ENCODE measurements at places on chromosomes 7 and 10.

- no peak for DNase-seq
Observed at GRCh38 chr7:15845461-15845860, 159.0 kb upstream of the MEOX2 start.

GRCh38 chr7:117750612-117751563 lies 122.4 kb downstream of the CTTNBP2 start:
- DNase-seq = peak; percentile 36

GRCh38 chr10:125933693-125934092 lies 37.3 kb downstream of the FANK1 start:
- no peak for DNase-seq

- peak; percentile 70 for DNase-seq
Observed at GRCh38 chr10:50224330-50224952, 26.9 kb downstream of the ASAH2 start.

- no peak for DNase-seq
Observed at GRCh38 chr7:99505324-99505662, 831 bp downstream of the ZKSCAN5 start.

DNA sequence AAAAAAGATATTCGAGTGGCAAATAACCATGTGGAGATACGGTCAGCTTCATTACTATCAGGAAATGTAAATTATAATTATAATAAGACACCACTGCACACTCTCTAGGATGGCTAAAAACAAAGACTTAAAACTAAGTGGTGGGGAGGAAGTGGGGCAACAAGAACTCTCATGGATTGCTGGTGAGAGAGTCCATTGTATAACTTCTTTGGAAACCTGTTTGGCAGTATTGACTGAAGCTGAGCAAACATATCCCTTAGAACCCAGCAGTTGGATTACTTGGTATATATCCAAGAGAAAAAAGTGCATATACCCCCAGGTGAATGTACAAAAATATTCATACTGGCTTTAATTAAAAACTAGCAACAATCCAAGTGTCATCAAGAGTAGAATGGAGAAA lies 133.7 kb upstream of the CTBP2 start:
- DNase-seq = no peak

DNA sequence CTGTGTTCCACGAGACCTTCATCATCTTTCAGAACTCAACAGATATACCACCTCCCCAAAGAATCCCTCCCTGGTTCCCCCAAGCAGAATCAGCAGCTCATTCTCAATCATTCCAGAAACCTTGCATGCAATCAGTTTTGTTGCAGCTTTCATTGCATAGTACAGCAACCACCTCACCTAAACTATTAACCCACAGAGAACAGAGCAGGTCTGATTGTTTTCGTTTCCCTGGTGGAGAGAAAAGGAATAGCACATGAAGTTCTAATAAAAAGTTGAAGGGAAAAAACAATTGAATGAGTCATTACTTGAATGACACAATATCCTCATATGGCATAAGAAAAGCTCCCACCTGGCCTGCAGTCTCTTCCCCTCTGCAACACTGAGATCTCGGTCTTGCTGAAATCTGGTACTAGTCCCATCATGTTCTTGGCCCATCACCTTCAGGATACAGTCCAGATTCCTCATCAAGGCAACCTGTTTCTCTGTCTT lies 147.1 kb upstream of the GDF10 start:
- no peak for DNase-seq

DNA sequence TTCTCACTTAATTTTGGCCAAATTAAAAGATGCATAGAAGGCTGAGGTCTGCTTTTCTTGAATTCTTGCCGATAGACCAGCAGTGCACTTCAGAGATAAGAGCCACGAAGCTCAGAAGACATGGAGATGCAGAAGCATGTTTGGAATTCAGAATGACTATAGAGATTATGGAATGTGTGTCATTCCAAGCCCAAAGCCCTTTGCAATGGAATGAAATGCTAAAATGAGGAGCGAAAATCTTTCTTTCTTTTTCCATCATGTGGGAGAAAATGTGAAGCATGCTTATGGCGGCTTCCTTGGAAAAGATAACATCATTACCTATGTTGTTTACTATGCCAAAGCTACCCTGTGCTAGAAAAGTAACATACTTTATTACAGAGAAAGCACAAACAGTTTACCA lies 257.0 kb upstream of the RNF32 start:
- DNase-seq = no peak

DNA sequence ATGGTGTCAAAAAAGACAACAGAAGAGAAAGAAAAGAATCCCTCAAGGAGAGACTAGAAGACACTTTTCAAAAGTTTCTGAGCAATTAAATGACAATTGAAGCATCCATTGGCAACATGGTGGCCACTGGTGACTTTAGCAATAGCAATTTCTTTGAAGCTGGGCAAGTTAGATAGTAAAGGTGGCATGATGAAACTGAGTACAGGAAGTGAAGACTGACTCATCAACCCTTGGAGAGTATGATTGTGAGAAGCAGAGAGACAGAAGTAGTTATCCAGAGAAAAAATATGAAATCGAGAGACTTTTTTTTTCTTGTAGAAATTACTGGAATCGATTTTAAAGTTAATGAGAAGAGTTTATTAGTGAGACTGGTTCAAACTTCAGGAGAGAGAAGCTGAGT lies 52.5 kb downstream of the DGKB start:
- DNase-seq = no peak

DNA sequence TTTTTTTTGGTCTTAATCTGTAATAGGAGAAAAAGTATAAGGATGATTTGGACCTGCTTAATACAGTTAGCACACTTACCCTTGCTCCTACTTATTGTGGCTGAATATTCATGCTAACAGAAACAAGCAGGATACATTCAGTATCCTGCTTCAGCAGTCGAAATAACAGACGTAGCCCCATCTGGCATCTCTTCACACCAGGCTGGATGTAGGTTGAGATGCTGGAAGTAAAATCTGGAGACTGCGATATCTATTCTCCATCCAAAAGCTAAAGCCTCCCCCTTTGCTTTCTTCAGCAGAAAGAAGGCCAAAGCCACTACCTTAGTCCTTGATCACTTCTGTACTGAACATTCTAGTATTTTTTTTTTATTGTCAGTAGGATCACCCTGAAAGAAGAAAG lies 537.4 kb downstream of the AUTS2 start:
- DNase-seq = no peak

DNA sequence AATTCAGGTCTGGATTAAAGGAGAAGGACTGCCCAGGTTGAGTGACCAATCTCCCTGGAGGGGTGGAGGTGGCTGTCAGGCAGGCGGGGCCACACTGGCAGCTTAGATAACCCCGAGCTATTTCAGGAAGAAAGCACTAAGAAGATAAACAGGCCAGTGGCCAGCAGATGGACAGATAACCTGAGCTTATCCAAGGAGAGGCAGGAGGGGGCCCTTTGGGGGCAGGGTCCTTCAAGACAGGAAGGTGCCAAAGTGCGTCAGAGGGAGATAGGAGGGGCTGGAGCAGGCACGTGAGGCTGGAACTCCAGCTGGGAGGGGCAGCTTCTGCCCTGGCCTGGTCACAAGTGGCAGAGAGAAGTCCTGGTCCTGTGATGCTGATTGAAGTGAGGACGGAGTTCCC lies 29.8 kb upstream of the PODXL start:
- DNase-seq = peak; percentile 79

DNA sequence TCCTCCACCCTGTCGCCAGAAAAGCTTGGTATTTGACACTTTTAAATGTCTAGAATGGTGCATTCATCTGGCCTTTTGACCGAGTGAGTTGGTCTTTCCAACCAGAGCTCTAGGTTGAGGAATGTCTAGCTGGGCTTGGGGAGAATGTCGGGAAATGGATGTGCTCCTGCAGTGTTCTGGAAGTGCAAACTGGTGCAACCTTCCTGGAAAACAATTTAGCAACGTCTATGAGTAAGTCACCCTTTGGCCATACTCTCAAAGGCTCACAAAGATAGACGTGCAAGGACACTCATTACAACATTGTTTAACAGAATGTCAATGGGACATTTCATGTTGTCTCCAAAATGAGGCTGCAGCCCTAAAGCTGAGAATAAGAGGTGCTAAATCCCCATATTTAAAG lies 12.2 kb upstream of the NMT2 start:
- no peak for DNase-seq

GRCh38 chr7:20385126-20385525 lies 54.4 kb downstream of the ITGB8 start:
- DNase-seq = no peak

DNA sequence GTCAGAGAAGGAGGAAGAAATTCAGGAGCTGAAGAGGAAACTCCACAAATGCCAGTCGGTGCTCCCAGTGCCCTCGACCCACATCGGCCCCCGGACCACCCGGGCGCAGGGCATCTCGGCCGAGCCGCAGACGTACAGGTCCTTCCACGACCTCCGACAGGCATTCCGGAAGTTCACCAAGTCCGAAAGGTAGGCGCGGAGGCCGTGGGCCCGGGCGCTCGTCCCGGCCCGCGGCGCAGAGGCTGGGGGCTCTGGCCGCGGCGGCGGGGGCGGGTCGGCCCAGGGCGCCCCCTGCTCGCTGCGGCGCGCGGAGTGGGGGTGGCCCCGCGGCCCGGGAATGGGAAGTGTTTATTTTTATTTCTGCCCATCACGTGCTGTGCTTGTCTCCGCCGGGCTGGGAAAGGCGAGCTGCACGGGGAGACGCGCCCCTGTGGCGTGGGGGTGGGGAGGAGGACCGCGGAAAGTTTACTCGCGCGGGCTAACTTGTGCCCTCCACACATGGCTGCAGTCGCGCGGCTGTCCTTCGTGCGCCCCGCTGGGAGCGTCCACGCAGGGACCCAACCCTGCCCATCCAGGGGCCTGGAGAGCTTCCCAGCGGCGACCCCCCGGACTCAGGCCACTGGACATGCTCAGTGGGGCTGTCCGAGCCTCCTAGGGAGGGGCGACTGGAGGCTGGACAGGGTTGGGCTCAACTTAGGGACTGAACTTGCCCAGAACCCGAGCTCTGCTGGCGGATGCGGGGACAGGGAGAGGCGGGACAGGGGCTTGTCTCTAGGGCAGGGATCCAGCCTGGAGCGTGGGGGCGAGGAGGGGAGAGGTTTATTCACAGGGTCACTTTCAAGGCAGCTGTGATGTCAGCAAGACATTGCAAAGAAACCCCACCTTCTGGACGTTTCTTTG lies 82.6 kb upstream of the PRKG1 start:
- no peak for DNase-seq

DNA sequence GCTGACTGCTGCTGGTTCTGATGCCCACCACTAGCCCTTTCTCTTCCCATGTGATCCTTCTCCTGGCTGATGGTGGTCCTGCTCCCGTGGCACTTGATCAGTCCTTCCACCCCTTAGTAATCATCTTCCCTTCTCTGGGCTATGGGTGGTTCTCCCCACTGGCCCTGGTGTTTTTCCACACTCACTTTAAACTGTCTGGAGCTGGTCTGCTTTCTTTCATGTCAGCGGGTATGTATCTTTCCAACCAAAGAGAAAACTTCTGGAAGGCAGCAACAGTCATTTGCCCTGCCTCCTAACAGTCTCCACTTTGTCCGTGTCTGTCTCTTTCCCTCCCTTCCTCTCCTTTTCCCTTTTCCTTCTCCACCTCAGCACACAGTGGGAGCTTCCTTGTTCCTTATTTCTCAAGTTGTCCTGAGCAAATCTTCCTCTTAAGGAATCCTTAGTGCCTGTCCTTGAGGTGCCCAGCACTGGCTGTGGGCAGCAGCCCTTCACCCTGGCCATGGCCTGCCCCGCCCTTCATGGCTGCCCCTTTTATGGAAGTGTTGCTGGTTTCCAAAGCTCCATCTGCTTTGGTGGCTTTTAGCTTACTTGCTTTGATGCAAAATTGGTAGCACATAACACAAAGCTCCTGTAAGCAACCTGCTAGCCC lies 189.0 kb downstream of the TCF7L2 start:
- DNase-seq = no peak

- no peak for DNase-seq
Observed at GRCh38 chr7:37248396-37248861, 200.2 kb downstream of the ELMO1 start.

DNA sequence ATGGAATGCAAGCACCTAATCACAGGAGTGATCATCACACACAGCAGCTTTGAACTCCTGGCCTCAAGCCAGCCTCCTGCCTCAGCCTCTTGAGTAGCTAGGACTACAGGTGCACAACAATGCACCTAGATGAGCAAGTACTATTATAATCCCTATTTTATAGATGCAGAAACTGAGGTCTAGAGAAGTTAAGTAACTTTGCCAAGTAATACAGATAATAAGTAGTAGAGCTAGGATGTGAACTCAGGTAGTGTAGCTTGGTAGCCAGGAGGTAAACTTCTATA lies 33.7 kb downstream of the DNAJC12 start:
- no peak for DNase-seq

DNA sequence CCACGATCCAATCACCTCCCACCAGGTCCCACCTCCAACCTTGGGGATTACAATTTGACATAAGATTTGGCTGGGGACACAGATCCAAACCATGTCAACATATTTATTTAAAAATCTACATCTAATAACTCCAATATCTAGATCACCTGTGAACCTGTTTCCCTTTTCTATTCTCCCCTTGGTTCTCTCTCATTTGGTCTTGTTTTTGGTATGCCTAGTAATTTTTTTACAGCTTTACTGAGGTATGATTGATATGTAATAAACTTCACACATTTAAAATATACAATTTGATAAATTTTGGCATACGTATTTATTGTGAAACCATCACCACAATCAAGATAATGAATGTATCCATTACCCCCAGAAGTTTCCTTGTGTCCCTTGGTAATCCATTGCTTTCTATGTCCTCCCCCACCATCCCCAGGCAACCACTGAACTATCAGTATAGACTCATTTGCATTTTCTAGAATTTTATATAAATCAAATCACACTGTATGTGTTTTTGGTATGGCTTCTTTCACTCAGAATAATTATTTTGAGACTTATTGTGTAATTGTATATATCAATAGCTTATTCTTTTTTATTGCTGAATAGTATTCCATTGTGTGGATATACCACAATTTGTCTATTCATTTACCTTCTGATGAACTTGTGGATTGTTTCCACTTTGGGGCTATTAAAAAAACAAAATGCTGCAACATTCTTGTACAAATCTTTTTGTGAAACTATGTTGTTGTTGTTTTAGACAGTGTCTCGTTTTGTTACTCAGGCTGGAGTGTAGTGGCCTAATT lies 45.2 kb upstream of the NUB1 start:
- no peak for DNase-seq

DNA sequence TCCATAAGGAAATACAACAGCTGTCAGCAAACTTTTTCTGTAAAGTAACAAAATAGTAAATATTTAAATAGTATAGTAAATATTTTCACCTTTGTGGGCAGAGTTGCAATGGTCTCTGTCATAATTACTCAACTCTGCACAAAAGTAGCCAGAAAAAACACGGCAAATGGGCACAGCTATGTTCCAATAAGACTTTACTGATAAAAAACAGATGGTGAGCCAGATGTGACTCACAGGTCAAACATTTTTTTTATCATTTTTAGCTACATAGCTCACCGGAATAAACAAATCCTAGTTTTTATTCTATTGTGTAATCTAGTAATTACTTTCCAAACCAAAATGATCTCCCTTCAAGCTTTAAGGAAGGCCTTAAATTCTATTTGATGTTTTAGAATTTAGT lies 55.3 kb downstream of the NCAPG2 start:
- no peak for DNase-seq

- DNase-seq = no peak
Observed at GRCh38 chr7:96578606-96579005, 131.0 kb downstream of the SEM1 start.

GRCh38 chr7:95180-95862 lies 97.0 kb upstream of the FAM20C start:
- no peak for DNase-seq

All from NCI-H82 (cell line).